CD4-positive, alpha-beta T cell treated with Interleukin-1 beta for 1 hour (primary cell): ENCODE measurements at places on chromosomes 1 and 21.

DNA sequence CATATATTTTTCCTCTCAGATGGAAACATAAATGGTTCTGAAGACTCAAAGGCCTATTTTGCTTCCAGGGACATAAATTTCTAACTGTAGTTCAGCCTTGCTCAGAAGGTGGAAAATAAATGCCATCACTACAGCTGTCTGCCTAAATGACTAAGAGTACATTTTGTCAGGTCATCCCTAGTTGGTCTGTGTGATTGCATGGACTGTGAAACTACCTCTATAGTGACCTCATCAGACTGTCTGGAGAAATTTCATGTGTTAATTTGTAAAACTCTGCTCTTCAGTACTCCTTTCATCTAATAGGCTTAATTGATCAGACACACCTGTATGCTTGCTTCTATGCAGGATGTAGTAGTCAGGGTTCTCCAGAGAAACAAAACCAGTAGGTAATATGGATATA lies 886.9 kb downstream of the AMY1C start:
- no peak for DNase-seq

GRCh38 chr1:44630116-44630515 lies 44.2 kb downstream of the TMEM53 start:
- no peak for DNase-seq

- DNase-seq = no peak
Measured at GRCh38 chr1:234936612-234937389, 191.8 kb downstream of the TOMM20 start.

GRCh38 chr1:46493316-46494032 lies 3.8 kb downstream of the DMBX1 start:
- DNase-seq = no peak

- peak; percentile 28 for DNase-seq
Measured at GRCh38 chr21:45551316-45551715, 9.1 kb upstream of the SLC19A1 start.

DNA sequence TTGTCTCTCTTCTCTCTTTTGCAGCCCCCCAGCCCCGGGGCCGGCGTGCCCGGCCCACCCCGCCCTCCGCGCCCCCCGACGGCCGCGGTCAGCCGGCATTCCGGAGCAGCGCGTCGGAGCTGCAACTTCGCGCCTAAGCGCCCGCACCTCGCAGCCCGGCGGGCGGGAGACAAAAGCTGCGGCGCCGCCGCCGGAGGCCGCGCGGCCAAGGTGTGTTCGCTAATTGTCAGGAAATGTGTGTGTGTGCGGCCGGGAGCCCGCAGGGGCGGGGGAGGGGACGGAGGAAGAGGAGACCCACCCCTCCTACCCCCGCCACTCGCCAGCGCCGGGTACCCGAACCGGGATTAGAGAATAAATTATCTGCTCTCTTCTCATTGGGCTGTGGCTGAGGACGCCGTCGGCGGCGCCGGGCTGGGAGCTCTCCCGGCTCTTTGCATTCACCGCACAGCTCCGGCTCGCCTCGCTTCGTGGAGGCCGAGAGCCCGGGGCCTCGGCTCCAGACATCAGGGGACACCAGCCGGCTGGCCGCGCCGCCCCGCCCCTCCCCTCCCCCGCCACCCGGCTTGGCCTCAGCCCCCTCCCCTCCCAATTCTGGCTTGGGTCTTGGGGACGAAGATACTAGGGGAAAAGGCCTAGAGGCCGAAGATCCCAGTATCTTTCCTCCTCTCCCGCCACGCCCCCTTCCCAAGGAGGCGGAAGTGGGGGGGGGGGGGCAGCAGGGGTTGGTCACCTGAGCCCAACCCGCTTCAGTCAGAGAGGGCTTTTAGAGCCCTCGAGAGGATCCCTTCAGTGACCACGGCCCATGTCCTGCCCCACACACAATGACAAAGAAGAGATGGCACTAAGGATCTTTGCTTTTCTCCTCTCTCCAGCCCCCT lies 1.3 kb upstream of the BLACAT1 start:
- peak; percentile 4 for DNase-seq

DNA sequence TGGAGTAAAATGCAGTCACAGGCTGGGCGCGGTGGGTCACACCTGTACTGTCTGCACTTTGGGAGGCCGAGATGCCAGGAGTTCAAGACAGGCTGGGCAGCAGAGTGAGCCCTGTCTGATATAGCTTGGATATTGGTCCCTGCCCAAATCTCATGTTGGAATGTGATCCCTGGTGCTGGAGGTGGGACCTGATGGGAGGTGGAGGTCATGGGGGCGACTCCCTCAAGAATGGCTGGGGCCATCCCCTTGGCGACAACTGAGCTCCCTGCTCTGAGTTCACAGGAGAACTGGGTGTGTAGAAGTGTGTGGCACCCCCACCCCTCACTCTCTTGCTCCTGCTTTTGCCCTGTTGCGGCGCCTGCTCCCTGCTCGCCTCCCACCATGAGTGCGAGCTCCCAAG lies 11.5 kb upstream of the PDXK start:
- no peak for DNase-seq

DNA sequence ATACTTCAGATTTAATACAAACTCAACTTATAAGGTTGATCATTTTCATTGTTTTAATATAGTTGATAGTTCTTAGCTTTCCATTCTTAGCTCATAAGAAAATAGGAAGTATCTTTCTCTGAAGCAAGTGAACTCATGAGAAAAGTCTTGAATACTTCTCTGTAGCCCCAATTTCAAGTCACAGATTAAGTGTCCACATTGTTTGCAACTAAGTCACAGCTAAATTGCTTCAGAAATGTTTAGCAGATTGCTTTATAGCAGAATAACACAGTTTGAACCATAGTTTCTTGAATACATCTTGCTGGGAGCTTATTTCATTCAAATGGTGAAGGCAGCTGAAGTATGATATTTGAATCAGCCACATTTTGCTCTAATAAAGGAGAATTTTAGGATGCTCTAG lies 10.6 kb upstream of the PKN2 start:
- DNase-seq = no peak

DNA sequence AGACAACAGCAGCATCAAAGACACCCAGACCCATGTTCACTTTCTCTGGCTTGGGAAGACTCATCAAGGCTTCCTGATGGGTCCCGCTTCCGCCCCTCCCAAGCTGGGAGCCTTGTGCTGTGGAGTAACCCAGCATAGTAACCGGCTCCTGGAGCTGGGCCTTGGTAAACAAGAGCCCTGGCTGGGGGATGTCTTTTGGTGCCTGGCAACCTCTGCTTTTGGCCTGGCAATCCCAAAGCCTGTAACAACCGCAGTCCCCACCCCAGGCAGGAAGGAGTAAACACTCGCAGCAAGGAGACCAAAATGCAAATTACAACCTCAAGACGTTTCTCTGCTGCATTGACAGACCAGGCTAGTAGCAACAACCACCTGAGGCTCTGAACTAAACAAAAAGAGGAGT lies 16.9 kb upstream of the THRAP3 start:
- no peak for DNase-seq

GRCh38 chr1:204094856-204095634 lies 22.1 kb downstream of the SOX13 start:
- no peak for DNase-seq

- no peak for DNase-seq
Measured at GRCh38 chr1:1381294-1381693, 6.3 kb upstream of the AURKAIP1 start.

DNA sequence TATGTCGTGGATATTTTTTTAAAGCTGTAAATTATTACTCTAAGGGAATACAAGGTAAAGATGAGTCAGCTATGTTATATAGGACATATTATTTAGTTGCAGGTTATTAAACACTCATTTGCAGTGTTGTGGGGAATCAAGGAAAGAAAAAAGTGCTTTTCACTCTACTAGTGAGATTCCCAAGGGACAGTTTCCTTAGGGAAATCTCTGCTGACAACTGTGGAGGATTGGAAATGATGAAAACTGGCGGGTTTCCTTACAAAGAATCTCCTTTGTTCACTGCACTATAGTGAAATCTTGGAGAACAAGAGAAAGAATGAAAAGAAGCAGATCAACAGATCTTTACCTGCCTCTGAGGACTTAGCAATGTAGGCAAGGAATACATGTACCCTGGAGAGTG lies 24.5 kb upstream of the TRIM45 start:
- no peak for DNase-seq

DNA sequence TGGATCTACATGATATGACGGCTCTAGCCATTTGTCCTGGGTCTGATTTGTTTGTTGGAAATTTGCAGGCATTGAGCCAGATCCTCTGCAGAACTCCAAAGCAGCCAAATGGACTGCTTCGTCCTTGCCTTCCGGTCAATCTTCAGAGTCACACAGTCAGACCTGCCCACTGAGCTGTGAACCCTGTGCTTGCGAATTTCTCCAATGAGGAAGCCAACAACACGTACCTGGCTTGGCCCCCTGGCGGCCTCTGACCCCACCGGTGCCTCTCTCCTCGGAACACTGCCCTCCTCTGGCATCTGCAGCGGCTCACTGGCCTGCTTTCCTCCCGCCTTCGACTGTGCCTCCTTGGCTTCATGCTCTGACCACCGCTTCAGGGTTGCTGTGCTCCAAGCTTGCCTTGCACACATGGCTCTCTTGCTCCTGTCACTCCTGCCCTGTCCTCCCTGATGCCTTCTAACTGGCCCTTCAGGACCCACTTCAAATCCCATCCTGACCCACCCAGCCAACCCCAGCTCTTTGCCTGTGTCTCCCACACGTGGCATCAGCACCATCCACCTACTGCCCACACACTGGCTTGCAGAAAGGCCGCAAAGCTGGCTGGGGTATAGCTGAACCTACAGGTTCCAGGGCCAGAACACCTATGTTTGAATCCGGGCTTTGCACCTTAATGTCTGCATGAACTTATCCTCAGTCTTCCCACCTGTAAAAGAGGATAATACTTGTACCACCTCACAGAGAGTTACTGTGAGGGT lies 128.2 kb downstream of the KCNN3 start:
- DNase-seq = no peak
